SJCRH30 (cell line): ENCODE measurements at places on chromosomes 16 and 17.

DNA sequence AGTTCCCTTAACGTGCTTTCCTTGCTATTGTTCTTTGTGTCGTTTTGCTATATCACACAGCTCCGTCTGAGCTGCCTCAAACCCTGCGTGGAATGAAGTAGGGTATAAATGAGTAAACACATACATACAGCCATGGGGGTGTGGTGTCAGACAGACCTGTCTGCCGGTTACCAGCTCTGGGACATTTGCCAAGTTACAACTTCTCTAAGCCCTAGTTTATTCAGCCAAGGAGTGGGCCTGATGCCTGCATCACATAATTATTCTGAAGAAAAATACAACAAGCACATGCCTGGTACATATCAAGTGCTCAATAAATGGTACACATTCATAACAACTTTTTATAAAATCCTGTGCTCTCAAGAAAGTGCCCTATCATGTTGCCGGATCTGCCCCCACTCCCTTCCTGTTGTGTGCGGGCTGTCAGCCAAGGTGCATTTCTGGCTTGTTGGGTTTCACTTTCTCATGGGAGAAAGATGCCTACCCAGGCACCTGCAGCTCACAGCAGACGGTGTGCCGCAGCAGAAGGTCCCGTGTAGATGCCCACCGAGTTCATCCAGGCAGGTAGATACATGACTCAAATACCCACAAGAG, 30.5 kb downstream of the SMPD3 start:
- DNase-seq: no peak
- no peaks in the 10 kb centered on the region for H3K36me3 ChIP-seq
- H3K27me3 ChIP-seq: no peaks in the 10 kb centered on the region
- H3K4me3 ChIP-seq: no peak overlapping the region
- no peak overlapping the region for H3K27ac ChIP-seq

- DNase-seq: no peak
- H3K27ac ChIP-seq: no peak within 1 kb of the TSS
- H3K36me3 ChIP-seq: no peaks in the 10 kb centered on the region
- H3K4me3 ChIP-seq: no peak within 1 kb of the TSS
- peaks cover 7% of the 10 kb centered on the region; the same call in 1 of the 2 replicates for H3K4me1 ChIP-seq
- peaks cover 13% of the 10 kb centered on the region for H3K27me3 ChIP-seq
Observed at GRCh38 chr16:88638323-88639230, at the start of gene IL17C. IL17C (plus strand) TSS chr16:88638572; CDS start chr16:88638642, 70 bp downstream.

- no peaks in the 10 kb centered on the region; the same call in 1 of the 2 replicates for H3K36me3 ChIP-seq
- no peak overlapping the region for H3K27ac ChIP-seq
- no peak for DNase-seq
- no peaks in the 10 kb centered on the region for H3K4me1 ChIP-seq
Observed at GRCh38 chr17:7951143-7951792, 19.3 kb downstream of the CNTROB start.

- no peaks in the 10 kb centered on the region for H3K27me3 ChIP-seq
- DNase-seq: no peak
- H3K4me1 ChIP-seq: peaks cover 26% of the 10 kb centered on the region
- H3K4me3 ChIP-seq: no peak overlapping the region
- no peaks in the 10 kb centered on the region for H3K36me3 ChIP-seq
Observed at GRCh38 chr17:19372011-19372370, 6.3 kb upstream of the MAPK7 start.

DNA sequence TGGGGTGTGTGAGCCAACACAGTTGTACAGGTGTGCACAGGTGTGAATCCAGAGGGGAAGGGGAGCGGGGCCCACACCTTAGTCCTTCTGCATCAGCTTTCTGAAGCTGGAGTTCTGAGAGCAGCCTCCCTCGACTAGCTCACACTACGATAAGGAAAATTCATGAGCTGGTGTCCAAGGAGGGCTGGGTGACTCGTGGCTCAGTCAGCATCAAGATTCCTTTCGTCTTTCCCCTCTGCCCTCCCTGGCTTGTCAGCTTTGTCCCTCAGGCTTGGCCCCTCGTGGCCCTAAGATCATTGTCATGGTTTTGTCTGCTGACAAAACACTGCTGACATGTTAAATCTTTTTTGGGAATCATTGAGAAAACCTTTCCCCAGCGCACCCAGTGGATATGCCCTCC, 47.5 kb downstream of the OR1D5 start:
- no peak overlapping the region for H3K27ac ChIP-seq
- no peaks in the 10 kb centered on the region for H3K36me3 ChIP-seq
- no peak for DNase-seq
- H3K27me3 ChIP-seq: no peaks in the 10 kb centered on the region
- no peak overlapping the region for H3K4me3 ChIP-seq
- H3K4me1 ChIP-seq: no peaks in the 10 kb centered on the region

DNA sequence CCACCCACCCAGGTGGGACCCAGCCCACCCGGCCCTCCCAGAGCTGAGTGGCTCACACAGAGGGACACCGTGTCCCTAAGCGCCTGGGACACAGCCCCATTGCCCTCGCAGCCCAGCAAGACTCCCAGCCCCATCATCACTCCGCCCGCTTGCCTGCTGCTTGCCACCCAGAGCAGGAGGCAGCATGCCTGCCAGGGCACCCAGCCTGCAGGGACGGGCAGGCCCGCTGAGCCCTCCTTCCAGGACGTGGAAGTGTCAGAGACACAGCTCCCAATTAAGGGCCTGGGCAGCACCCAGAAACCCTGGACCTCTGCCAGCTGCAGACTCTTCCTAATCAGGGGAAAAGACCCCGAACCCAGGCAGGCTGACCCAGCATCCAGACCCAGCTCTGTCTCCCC, 17.2 kb upstream of the OSGIN1 start:
- H3K36me3 ChIP-seq: no peaks in the 10 kb centered on the region
- H3K27ac ChIP-seq: no peak overlapping the region
- no peak overlapping the region for H3K4me3 ChIP-seq
- no peaks in the 10 kb centered on the region for H3K27me3 ChIP-seq
- H3K4me1 ChIP-seq: peaks cover 23% of the 10 kb centered on the region
- no peak for DNase-seq

DNA sequence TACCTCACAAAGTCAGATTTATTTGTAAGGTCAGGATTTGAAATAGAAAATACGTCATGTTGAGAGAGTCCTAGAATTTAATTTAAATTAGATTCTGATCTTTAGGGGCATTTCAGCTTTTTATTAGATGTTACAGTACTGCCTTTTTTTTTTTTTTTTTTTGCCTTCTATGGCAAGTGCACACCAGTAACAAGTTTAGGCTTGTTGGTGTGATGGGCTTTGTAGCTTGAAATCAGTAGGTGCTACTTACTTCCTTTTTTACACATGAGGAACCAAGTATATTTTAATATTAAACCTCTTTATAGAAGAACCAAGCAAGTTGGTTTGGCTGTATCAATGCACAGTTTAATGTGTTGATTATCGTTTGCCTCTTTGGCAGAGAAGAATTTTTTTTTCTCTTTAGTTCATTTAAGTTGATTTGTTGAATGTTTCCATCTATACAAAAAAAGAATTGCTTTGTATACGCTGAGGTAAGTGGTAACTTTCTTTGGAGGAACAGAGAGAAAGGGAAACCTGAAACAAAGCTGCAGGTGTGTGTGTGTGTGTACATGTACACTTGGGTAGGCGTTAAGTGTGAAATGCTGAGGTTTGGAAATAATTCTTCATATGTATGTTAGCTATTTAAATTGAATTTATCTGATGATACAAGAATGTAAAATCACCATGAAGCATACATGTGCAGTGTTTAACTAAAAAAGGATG, 15.7 kb downstream of the RBL2 start:
- no peaks in the 10 kb centered on the region for H3K27me3 ChIP-seq
- H3K36me3 ChIP-seq: peaks cover 17% of the 10 kb centered on the region
- H3K27ac ChIP-seq: no peak overlapping the region
- no peak overlapping the region for H3K4me3 ChIP-seq
